ENCODE measurements at places on chromosomes 5 and 9.

DNA sequence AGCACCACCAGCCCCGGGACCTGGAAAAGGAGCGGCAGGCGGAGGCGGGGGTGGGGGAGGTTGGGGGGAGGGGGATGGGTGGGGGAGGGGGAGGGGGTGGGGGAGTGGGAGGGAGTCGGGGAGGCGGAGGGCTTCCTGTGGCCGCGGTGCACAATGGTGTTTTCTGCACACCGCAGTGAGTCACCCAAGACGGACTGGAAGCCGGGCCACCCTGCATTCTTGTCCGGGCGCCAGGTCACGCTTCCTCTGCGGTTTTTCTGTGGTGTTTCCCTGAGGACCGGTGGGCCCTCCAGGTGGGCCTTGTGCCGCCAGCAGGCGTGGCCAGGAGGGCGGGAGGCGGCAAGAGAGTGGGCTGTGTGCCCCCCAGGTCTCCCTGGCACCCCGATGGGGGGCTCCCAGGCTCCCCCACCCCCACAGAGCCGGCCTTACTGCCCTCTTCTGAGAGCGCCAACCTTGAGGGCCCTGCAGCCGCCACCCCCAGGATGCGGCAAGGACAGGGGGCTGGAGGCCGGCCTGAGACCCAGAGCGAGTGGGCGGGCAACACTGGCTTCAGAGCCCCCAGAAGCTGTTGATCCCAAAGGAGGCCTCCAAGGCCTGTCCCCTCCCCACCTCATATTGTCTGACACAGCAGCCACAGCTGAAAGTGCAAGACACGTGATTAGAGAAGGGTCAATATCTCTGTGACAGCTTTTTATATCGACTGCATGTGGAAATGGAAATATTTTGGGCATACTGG lies 11.1 kb downstream of the EXD3 start:
- DNase-seq, result peak; percentile 77

DNA sequence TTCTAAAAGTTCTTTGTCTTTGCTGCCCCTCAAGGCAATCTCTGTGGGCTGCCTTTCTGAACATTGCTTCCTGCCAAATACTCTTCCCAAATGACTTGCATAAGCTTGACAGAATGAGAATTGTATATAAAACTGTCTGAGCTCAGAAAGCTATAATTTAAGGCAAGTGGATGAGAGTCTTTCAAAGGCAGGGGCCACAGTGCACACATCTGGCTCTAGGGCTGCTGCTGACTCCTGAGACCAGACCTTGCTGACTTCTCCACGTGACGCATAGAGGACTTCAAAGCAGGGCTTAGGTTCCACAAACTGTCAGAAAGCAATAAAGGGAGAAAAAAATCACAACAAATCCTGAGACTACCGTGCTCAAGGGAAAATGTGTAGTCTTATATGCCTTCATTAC lies 79.4 kb upstream of the DIRAS2 start:
- no peak for DNase-seq

- no peak for DNase-seq
These were observed 84.7 kb upstream of the OLFM1 start for GRCh38 chr9:135002802-135003201.

GRCh38 chr5:33482335-33482734 lies 41.6 kb downstream of the TARS1 start:
- DNase-seq, result no peak

DNA sequence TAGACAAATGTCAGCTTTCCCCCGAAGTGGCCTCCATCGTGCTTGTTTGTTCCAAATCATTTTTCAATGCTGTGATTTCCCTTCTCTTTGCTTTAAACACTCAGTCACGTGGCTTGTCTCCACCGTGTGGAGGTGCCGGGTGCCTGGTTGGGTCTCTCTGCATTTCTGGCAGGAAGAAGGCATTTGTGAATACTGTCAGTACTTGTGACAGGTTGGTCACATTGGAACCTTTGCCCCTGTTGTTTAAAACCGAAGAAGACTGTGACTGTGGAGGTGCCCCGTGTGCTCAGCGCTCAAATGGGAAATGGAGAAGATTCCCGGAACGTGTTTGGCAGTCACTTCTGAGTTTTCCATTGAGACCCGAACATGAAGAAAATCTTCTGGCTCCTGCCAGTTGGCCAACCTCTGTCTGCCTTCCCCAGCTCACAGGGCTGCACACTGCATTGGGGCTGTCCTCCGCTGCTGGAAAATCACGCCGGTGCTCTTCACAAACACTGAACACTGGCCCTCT lies 74.6 kb downstream of the LMNB1 start:
- DNase-seq, result no peak

DNA sequence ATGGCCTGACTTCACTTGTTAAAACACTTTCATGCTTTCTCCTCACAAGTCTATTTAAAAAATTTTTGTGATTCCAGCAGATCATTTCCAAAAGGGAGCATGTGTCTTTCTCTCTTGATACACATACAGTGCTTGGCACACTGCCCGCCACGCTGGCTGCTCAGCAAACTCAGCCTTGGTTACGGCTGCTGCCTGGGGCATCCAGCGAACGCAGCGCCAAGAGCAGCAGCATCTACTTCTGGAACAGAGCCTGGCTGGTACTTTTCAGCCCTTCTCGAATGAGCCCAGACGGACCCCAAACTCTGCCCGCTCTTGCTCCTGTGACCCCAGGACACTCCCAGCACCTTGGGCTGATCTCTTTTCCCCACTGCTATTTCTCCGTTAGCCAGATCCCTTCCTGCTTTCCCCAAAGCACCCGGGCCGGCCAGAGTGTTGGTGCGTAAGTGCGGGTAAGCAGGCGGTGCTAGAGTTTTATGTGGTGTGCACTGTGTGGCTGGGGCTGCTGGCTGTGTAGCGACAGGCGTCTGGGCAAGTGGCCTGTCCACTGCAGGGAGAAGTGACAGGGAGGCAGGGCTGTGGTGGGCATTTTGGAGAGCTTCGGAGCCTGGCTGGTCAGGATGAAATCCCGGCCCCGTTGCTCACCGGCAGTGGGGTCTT lies 73.2 kb downstream of the SH3PXD2B start:
- peak; percentile 75 for DNase-seq

DNA sequence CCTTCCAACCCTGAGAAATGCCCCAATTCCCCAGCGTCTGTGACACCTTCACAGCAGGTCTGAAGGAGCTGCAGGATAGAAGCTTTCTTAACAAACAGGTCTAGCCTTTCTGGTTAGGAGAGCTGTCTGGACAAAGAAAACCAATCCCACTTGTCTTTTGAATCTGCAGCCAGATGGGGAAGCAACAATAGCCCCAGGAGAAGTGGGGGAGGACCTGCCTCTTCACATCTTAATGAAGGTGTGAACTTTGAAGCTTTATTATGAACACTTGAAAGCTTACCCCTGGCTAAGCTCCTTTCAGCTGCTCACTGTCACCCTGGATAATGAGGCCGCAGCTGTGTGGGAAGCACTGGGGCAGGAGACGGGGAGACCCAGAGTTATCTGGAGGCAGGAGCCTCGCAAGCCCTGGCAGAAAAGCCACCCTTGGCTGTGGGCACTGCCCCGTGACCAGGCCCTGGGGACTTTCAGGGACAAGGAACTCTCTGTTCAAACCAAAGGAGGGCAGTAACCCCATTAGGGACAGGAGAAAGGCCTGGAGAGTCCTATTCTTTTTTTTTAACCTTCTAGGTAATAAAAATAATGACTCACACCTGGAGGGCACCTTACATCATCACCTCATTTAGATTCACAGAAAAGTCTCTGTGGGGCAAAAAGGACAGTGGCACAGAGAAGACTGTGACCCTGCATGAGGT lies 151.8 kb upstream of the RAD23B start:
- DNase-seq, result no peak

GRCh38 chr9:3835393-3835792 lies 309.6 kb upstream of the RFX3 start:
- no peak for DNase-seq

DNA sequence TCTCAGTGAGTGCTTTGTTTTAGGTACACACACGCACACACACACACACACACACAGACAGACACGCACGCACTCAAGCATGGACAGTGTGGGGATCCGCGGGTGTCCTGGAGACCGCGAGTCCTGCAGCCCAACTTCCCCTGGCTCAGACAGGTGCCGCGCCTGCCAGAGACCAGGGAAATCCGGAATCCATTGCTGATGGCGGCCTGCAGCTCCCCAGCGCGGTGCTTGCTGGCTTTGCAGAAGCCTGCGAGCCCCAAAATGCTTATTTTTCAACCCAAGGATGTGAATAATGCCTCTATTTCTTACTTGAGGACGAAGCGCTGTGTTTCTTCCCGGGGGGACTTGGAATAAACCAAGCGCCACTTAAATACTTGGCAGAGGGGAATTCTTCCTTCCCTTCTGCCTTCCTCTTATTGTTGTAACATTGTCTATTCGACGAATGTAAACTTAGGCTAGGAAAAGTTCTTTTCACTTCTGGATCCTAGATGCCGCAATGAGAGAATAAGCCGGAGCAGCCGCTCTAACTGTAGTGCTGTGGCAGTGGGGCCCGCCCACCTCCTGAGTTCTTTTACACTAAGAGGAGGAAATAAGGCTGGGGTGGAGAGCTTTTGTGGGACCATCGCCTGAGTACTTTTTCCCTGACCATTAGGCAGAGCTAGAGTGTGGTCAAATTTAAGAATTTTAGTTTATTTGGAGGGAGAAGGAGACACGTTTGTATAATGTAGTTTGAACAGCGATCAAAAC lies 802 bp downstream of the ITGA2 start:
- DNase-seq, result peak; percentile 22

DNA sequence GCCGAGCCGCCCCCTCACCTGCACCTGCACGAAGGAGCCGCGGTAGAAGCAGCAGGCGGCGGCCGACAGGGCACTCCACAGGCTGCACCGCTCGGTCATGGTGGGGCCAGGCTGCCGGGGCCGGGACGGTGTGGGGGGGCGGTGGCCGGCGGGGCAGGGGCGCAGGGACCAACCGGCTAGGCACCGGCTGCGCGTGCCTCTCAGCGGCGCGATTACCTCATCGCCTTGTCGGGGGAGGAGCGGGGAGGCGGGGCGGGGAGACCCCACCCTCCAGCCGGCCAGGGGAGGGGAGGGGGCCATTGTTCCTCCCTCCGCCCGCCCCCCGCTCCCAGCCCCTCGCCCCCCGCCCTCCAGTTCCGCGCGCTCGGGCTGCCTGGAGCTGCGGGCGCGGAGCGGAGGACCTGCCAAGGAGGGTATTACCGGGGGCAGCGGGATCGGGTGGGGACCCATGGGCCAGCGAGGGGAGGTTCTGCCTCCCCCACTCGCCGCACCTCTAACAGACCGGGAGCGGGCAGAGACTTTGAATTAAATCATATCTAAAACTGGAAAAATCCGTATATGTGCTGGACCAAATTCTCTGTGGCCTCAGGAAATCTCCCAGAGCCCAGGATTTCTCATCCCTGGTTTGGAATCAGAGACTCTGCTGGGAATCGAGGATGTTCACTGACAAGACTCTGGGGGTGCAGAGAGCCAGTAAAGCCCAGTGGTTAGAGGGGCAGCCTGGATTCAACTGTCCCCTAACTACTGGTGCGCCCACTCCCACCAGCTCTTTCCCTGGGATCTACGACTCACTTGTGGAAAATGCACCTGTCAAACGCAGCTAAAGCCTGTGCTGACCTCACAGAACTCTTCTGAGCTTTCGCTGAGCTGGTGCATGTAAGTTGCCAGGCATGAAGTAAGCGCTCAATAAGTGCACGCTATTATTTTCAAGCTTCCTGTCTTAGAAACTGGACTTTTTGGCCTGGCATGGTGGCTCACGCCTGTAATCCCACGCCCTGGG lies 20.3 kb upstream of the TOR2A start:
- no peak for DNase-seq

DNA sequence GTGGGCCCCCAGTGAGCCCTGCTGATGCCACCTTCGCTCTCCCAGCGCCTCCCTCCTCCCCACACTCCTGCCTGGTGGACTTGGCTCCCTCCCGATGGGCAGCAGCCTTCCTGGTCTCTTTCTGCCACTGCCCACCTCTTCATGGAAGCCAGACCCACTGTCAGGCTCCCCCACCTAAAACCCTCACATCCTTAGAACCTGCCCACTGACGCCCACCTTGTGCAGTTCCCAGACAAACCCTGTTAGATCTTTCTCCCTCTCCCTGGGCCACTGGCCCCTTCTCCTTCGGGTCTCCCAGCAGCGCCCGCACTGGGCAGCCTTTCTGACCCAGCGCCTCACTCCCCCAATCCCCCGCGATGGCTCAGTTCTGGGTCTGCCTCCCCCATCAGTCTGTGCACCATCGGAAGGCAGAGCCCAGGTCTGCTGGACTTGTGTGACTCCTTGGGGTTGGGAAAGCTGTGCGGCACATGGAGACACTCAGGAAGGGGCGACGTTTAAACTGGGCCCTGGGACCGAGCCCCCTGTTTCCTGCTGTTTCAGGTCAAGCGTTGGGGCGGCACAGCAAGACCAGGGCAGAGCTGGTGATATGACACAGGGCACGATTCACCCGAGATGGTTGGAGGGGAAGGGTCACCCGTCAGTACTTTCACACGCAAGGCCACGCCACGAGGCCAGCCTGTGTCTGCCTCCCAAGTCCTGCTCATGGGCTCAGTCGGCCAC lies 17.4 kb downstream of the MYMK start:
- DNase-seq, result no peak

DNA sequence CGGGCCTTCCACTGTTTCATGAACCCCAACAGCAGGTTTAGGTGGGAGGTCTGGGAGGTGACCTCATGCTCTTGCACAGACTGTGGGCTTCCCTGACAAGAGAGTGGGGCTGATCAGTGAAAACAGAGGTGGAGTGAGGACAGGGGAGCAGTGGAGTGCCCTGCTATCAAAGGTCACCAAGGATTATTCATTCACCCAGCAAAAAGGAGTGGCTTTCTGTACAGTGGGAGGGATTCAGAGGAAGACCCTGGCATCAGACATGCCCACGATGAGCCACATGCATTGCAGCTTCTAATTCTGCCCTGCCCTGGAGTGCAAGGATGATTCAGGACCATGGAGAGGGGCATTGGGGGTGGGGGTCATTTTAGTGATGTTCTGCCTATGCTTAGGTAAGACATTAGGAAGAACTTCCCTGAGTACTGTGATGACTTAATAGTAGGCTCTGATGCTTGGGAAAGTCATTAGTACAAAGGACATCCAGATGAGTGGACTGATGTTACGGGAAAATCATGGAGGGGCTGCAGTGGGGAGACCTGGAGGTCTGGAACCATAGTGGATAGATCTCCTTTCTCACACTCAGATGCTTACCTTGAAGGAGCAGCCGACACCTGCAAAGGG lies 12.8 kb downstream of the TRAF1 start:
- no peak for DNase-seq

Data from left ventricle myocardium inferior (tissue), 1 donor.